ENCODE measurements at places on chromosomes 12 and 14.

GRCh38 chr14:103879570-103880347 is 32.4 kb upstream of the PPP1R13B start:
- DNase-seq, result no peak

DNA sequence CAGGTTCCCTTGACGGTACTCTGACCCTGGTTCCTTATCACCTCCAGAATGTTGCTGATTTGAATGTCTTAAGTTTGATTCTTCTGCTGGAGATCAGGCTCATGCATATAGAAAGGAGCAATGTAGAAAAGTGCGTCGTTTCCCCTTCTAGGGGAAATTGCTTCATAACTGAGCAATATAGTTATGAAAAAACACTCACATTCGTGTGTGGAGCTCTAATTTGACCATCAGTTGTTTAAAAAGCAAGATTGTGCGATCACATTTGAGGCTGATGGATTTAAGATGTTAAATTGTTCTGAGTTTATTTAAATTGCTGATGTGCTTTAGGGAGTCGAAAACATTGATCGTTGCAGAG is 19.2 kb downstream of the PELI2 start:
- DNase-seq, result no peak

DNA sequence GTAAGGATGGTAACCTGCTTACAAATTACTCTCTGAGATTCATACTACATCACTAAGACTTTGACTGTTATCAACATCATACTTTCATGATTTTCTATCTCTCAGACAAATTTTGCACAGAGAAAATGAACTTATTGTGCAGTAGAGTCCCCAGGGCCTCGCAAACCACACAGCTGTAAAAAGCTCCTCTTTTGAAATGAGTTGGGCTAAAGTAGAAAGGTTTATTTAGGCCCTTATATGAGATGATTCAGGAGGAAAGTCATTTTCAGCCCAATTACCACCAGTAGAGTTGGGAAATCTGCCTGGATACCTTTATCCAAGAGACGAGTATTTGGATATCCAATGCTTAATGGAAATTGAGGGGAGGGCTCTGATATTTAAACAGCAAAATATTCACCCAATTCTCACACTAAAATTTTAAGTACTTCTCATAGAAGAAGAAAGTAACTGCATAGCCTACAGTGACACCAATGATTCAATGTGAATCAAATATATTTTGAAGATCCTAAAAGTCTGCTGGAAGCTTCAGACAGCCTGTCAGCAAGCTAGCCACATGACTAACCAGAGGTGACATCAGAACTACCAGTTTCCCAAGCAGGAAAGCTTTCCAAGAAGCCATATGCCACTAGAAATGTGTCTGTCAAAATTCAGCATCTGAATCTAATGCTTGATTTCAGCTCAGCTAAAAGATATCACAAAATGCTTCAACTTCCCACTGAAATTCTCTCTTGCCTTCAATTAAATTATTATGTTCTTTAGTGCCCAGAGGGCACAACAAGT is 190.1 kb upstream of the SYT1 start:
- no peak for DNase-seq

GRCh38 chr14:74482571-74482970 is 10.5 kb downstream of the NPC2 start:
- DNase-seq, result no peak

DNA sequence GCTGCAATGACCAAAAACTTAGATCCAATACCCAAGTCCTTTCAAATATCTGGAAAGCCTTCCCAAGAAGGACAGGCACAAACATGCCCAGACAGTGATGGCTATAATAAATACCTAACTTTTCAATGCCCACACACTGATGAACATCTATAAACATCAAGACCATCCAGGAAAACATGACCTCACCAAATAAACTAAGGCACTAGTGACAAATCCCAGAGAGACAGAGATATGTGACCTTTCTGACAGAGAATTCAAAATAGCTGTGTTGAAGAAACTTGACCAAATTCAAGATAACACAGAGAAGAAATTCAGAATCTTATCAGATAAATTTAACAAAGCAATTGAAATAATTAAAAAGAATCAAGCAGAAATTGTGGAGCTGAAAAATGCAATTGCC is 38.7 kb upstream of the INSM2 start:
- no peak for DNase-seq

DNA sequence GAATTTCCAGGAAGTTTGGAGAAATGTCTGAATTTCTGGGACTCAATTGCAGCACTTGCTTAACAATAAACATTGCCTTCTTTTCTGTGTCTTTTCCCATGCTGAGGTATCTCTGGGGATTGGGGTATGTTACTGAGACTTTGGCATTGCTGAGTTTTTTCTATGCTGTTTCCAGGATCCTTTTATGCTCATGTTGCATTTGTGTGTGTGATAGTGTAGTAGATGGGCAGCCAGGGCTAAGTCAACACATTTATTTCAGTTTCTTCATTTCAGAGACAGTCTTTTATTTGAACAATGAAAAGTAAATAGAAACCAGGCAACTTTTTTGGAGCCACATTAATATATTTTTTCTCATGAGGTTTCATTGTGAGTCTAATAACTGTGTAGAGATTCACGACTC is 1160.3 kb upstream of the TMEM132C start:
- DNase-seq, result no peak

- DNase-seq, result peak; percentile 45
Observed at GRCh38 chr12:121579981-121580868, 598 bp downstream of the KDM2B start.

GRCh38 chr12:54082397-54082892 is 28.8 kb downstream of the HOXC4 start:
- DNase-seq, result no peak

- no peak for DNase-seq
Observed at GRCh38 chr14:79011091-79011919, 841.1 kb downstream of the NRXN3 start.

DNA sequence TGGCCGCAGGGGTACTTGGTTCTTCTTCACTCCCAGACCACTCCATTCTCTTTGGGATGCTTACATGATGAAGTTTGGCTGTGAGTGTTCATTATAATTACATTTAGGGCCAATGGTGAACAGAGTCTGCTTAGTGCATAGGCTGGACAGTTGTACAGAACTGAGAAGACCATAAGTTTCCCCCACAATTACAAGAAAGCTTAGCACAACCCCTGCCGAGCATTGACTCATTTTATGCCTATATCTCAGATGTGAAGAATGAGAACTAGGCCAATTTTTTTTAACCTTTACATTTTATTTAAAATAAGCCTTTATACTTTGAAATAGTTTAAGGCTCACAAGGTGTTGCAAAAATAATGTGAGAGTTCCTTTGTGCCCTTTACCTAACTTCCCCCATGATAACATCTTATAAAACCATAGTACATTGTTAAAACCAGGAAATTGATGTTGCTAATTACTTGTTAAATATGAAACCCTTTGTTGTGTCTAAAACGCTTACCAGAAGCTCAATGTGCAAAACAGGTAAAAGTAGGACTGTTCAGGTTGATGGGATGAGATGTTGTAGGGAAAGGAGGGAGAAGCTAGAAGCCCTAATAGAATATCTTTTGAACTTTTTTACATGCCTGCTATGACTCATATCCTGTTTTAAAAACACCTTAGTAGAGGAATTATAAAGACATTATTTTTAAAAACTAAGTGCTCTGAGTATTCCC is 47.2 kb downstream of the ALDH1L2 start:
- no peak for DNase-seq

DNA sequence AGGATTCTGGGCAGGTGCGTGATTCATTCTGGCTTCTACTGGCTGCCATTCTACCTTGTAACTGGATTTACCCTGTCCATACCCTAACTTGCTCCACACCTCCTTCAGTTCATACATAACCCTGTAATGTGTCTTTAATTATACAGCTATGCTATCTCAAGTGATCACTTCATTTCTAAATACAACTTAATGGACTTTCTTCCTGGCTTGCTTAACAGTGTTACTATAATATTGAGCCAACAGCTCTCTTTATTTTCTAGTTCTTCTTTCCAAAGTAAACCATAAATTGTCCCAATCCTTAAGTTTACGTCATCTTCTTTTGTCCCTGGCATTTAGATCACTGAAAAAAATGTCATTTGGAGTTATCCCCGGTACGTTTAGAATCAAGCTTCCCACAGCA is 75.9 kb upstream of the KCNJ8 start:
- DNase-seq, result no peak

- no peak for DNase-seq
Observed at GRCh38 chr14:84988357-84988756, 541.6 kb upstream of the FLRT2 start.

DNA sequence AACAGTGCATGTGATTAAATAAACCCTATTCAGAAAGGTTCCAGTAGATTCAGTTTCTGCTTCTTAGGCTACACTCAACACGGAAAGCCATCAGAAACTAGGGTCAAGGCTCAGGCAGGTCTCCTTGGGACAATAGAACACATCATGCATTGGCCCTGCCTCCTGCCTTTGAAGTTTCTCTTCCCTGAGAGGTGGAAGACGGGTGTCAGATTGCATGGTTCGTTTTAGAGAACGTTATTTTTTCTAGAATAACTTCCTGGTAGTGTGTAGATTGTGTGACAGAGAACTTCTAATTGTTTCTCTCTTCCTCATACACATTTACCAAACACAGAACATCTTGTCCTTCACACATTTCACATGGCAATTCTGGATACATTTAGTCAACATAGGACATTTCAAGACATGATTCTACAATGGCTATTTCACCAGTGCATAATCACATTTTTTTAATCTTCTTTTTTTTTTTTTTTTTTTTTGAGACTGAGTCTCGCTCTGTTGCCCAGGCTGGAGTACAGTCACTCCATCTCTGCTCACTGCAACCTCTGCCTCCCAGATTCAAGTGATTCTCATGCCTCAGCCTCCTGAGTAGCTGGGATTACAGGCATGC is 106.6 kb upstream of the AMN1 start:
- no peak for DNase-seq

- DNase-seq, result no peak
Observed at GRCh38 chr14:99041820-99042174, 230.2 kb downstream of the BCL11B start.

GRCh38 chr14:89458713-89459420 is 41.8 kb upstream of the FOXN3 start:
- no peak for DNase-seq

- DNase-seq, result no peak
Observed at GRCh38 chr12:53941187-53941586, 2.6 kb downstream of the HOXC13 start.

DNA sequence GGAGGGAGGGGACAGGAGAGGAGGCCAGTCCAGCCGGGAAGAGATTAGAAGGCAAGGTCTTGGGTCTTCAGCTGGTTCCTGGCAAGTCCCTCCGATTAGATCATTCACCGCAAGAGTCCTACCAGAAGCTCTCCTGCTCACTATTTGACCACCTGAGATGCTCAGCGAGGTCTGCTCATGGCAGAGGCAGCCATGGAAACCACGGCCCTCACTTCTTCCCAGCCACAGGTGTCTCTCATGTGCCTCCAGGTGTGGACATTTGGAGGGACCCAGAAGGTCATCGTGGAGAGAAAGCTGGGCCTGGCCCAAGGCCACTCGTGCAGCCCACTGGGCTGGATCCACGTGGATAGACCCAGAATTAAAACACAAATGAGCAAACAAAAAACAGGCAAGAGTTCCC is 99.5 kb downstream of the DICER1 start:
- no peak for DNase-seq

DNA sequence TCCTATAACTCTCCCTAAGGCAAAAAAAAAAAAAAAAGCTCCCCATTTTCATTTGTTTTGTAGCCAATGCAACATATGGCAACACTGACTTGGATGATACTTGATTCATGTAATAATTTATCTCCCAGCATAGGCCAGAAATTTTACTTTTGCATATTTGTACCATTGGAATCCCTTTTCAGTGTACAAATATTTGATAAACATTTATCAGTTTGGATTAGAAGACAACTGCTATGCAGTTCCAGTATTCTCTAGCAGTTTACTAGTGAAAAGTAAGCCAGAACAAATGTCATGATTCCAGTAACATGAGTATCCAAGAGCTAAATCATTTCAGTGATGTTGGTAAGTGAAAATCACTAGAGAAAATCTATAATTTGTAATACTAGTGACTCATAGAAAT is 392.3 kb downstream of the CCER1 start:
- no peak for DNase-seq

- no peak for DNase-seq
Observed at GRCh38 chr12:115160271-115161128, 476.5 kb upstream of the TBX3 start.

- DNase-seq, result no peak
Observed at GRCh38 chr14:22218728-22219127, 370.3 kb downstream of the DAD1 start.

- no peak for DNase-seq
Observed at GRCh38 chr12:39364196-39364595, 78.7 kb downstream of the KIF21A start.

GRCh38 chr12:46675736-46676135 is 150.1 kb downstream of the SLC38A4 start:
- DNase-seq, result no peak

- no peak for DNase-seq
Observed at GRCh38 chr12:9646794-9647781, 22.4 kb upstream of the CLEC2D start.

- DNase-seq, result no peak
Observed at GRCh38 chr12:112480931-112481330, 62.2 kb downstream of the PTPN11 start.

GRCh38 chr12:13471471-13471870 is 274.9 kb downstream of the EMP1 start:
- DNase-seq, result no peak

DNA sequence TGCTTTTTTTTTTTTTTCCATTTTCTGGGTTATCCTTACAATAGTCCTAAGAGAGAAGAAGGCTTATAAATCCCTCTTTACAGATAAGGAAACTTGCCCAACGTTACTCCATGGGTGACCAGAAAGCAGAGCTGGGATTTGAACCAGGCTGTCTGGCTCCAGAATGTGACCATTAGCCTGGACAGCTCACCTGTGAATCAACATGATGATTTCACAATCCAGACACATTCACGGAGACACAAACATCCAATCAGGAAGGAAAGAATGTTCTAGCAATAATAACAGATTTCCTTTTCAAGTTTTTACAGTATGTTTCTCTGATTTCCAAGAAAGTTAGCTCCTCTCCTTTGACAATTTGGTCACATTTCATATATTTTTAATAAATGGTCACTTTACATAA is 118.3 kb downstream of the GALC start:
- no peak for DNase-seq

- no peak for DNase-seq
Observed at GRCh38 chr12:94566345-94566744, 84.0 kb downstream of the TMCC3 start.

DNA sequence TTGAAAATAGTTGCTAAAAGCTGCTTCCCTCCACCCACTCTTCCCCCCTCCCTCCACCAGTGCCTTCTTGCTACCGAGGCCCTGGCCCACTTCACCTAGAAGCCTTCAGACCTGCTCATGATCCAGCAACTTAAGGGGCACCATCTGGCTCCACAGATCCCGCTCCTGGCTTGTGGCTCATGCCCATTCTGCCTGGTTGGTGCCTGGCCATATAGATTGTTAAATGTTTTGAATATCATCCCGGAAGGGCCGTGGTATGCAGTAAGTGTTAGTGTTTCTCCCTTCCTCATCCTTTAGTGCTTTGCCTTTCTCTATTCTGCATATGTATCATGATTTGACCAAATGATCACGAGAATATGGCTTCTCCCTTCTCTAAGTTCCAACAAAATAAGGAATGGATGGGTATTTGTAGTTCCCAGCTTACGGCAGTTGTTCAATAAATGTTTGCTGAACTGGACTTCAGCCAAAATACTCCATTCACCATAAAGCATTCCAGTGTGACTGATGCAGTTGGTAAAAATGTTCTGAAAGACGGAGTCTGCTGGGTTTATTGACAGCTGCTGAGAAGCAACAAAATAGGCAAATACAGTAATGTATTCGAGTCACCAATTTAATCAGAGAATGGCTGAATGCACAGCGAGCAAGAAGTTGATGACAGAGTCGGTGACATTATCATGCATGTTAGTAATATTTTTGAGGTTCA is 30.7 kb downstream of the GRIP1 start:
- no peak for DNase-seq

GRCh38 chr14:103014466-103015228 is 42.7 kb downstream of the CDC42BPB start:
- no peak for DNase-seq

Measured in stimulated activated CD4-positive, alpha-beta T cell treated with anti-CD3 and anti-CD28 coated beads, Interleukin-15, amount 100 ng/mL, for 1 hour (primary cell).